ENCODE measurements at places on chromosomes 12 and 14.

- DNase-seq, result no peak
Measured at GRCh38 chr14:23217032-23218020, 20.4 kb upstream of the RNF212B start.

GRCh38 chr12:11710906-11711305, 61.4 kb downstream of the ETV6 start:
- no peak for DNase-seq

- DNase-seq, result no peak
Measured at GRCh38 chr12:76920172-76921099, 41.6 kb upstream of the CSRP2 start.

DNA sequence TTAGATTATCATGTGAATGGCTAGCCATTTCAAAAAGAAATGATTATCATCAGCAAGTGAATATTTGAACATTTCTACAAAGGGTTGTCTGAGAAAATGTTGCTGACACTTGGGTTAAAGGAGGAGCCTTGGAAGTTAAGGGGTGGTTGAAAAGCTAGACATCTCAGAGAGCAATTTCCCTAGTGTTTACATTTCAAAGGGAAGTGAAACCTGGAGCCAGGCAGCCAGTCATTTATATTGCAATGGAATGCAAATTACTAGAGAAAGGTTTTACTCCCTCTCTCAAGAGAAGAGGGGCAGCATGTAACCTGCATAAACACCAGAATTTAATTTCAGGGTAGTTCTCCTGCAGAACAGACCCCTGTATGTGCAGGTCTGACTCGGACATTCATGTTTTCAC, 279.0 kb downstream of the SLC16A7 start:
- DNase-seq, result no peak
